ENCODE measurements at places on chromosomes 7 and 10. TPM values are rescaled to one million over a fixed set of nuclear protein-coding genes. Genes with fewer than 3 reads are reported as not detected.

Gene GGCT
- total RNA-seq: 15.7 TPM

Gene IL6
- not detected for total RNA-seq

Gene NPY
- not detected for total RNA-seq

- no peak for DNase-seq
Observed at GRCh38 chr7:128404886-128405470, 4.8 kb downstream of the IMPDH1 start.

- DNase-seq: no peak
Observed at GRCh38 chr7:6277476-6277875, 5.1 kb upstream of the CYTH3 start.

GRCh38 chr10:75272896-75273295, 37.1 kb upstream of the COMTD1 start:
- DNase-seq: no peak

- no peak for DNase-seq
Observed at GRCh38 chr7:111012149-111012548, 78.8 kb upstream of the LRRN3 start.

DNA sequence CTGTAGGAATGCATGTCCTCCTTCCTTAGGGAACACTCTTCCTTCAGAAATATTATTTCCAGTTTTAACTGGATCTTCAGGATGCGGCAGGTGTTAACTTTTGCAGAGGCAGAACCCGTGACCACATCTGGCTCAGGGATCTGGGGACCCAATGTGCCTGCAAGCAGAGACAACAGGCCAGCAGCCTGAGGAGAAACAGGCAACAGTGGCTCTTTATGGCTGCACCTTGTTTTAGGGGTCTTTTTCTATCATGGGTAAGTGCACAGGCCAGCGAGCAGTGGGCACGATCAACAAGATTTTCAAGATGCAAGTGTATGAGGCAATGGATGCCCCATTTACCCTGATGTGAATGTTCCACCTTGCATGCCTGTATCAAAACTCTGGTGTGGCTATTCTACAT, 497.5 kb upstream of the KLF6 start:
- DNase-seq: no peak

DNA sequence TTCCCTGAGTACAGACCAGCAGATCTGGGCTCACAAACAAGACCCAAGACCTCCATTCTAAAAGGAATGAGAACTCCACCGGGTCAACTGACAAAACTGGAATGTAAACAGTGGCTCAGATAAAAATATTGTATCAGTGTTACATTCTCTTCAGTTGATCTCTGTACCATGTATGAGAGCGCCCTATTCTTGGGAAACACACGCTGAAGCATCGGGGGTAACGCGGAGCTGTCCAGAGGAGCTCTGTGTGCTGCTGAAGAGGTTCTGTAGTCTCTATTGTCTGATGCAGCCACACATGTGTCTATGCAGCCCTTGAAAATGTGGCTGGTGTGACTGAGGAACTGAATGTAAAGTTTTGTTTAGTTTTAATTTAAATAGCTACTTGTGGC, 39.7 kb downstream of the HIPK2 start:
- DNase-seq: no peak

Measured in naive thymus-derived CD8-positive, alpha-beta T cell (primary cell).